Esophagus squamous epithelium (tissue), 5 donors: ENCODE measurements at places on chromosomes 1 and 21.

- H3K27ac ChIP-seq: no peak overlapping the region
- H3K27me3 ChIP-seq: no peaks in the 10 kb centered on the region
- no peak overlapping the region for H3K4me3 ChIP-seq
Measured at GRCh38 chr1:55912438-55912837, 666.9 kb downstream of the PLPP3 start.

GRCh38 chr1:35932158-35932636 is 1.3 kb downstream of the AGO3 start:
- H3K27me3 ChIP-seq: no peaks in the 10 kb centered on the region
- DNase-seq: no peak
- peak overlapping the region; percentile 76 for H3K4me3 ChIP-seq

GRCh38 chr1:202848191-202848542 is 37.4 kb downstream of the PCAT6 start:
- H3K4me1 ChIP-seq: peaks cover 45% of the 10 kb centered on the region
- no peak for DNase-seq
- H3K4me3 ChIP-seq: no peak overlapping the region
- H3K27ac ChIP-seq: no peak overlapping the region
- H3K36me3 ChIP-seq: no peaks in the 10 kb centered on the region
- no peaks in the 10 kb centered on the region for H3K27me3 ChIP-seq

- DNase-seq: no peak
- no peaks in the 10 kb centered on the region for H3K27me3 ChIP-seq
- H3K36me3 ChIP-seq: no peaks in the 10 kb centered on the region
- H3K4me1 ChIP-seq: peaks cover 9% of the 10 kb centered on the region
Measured at GRCh38 chr1:175188936-175189335, 3.6 kb downstream of the KIAA0040 start.

DNA sequence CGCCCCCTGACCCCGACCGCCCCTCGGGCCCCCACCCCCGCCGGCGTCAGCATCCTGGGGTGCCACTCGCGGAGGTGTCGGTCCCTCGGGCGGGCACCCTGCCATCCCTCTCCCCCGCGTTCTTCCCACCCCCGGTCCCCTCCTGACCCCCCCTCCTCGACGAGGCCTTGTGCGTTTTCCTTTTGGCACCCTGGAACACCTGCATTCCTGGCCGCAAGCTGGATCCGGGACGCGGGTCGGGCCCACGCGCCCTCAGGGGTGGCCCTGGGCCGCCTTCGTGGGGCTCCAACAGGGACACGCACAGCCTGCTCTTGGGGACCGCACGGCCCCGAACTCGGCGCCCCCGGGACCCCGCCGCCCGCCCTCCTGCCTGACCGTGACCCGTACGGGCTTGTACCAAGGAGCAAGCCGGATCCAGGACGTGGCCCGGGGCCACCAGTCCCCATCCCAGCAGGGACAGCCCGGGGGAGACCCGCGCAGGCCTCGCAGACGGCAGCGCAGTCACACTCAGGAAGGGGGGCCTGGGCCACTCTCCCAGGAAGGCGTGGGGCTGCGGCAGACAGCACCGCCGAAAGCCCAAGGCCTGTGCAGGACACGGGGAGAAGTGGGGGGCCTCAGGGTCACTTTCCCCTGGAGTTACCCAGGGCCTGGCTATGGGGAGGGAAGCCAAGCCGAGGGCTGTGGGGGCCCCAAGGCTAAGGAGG is 579 bp upstream of the SLC19A1 start:
- H3K36me3 ChIP-seq: no peaks in the 10 kb centered on the region
- H3K4me3 ChIP-seq: peak overlapping the region; percentile 76
- DNase-seq: no peak
- H3K27ac ChIP-seq: peak overlapping the region; percentile 77
- peaks cover 11% of the 10 kb centered on the region for H3K4me1 ChIP-seq

DNA sequence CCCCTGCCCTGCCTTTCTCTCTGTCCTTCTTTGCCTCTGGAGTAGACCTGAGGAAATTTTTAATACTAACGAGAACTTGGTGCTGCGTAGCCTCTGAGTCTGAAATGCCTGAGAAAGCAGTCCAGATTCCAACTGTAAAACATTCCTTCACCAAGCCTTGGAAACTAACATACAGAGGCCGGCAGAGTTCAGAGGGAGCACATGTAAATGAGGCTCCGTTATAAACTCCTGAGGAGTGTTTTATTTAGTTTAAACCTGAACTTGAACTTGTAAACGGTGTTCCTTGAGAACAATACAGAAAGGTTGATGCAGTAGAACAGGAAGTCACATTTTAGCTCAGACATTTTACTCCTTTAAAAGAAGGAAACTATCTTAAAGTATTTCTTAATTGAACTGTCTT is 280.7 kb downstream of the TM2D1 start:
- no peak for DNase-seq
- no peaks in the 10 kb centered on the region for H3K27me3 ChIP-seq
- no peaks in the 10 kb centered on the region for H3K36me3 ChIP-seq

DNA sequence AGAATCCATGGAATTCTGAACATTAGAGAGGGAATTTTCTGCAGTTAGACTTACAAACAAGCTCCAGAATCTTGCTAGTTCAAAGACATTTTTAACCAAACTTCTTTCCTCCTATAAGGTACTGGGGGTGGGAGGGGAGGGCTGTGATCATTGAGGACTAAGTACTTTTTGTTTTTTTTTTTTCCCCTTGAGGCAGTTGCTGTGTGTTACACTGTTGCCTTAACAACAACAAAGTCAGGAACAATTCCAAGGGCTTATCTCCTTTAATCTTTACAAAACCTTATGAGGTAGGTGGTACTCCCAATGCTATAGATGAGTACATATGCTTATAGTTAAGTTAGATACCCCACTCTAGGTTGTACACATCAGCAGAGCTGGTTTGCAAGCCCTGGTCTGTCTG is 62.9 kb downstream of the PPP1R12B start:
- no peaks in the 10 kb centered on the region for H3K36me3 ChIP-seq
- no peaks in the 10 kb centered on the region for H3K27me3 ChIP-seq
- no peak overlapping the region for H3K4me3 ChIP-seq
- no peak for DNase-seq
- no peak overlapping the region for H3K27ac ChIP-seq

- H3K4me1 ChIP-seq: no peaks in the 10 kb centered on the region
- peaks cover 40% of the 10 kb centered on the region for H3K27me3 ChIP-seq
- no peak overlapping the region for H3K27ac ChIP-seq
- H3K36me3 ChIP-seq: no peaks in the 10 kb centered on the region
Measured at GRCh38 chr1:201245082-201245481, 38.2 kb upstream of the PKP1 start.

GRCh38 chr1:240465531-240465940 is 146.4 kb downstream of the GREM2 start:
- no peaks in the 10 kb centered on the region for H3K36me3 ChIP-seq
- H3K27ac ChIP-seq: no peak overlapping the region
- H3K4me3 ChIP-seq: no peak overlapping the region
- no peaks in the 10 kb centered on the region for H3K27me3 ChIP-seq
- no peaks in the 10 kb centered on the region for H3K4me1 ChIP-seq

DNA sequence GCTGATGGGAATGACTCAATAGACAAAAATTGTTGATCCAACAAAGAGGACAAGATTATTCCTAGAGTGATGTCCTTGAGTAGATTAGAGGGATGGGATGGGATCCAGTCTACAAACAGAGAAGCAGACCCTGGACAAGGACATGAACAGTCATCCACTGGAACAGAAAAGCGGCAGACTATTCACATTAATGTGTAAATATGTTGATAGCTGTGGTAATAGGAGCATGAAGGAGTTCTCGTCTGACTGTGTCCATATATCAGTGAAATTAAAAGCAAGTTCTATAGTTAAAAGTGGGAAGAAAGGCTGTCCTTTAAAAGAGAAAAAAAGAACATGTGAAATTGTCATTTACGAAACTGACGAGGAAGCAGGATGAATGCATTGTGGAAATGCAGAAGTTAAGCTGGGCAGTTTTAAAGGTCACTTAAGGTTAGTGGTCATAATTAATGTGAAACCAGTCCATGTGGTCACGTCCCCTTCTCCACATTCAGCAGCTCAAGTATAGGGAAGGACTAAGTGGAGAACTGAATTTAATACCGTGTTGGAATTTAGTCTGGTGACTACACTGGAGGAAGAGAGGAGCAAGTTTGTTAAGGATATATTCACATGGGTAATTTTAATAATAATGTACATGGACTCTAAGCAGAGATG is 62.1 kb downstream of the PIK3R3 start:
- no peaks in the 10 kb centered on the region for H3K4me1 ChIP-seq
- H3K4me3 ChIP-seq: no peak overlapping the region
- no peak for DNase-seq
- no peaks in the 10 kb centered on the region for H3K36me3 ChIP-seq
- H3K27ac ChIP-seq: no peak overlapping the region
- no peaks in the 10 kb centered on the region for H3K27me3 ChIP-seq

- no peaks in the 10 kb centered on the region for H3K36me3 ChIP-seq
- H3K27ac ChIP-seq: no peak overlapping the region
- no peak overlapping the region for H3K4me3 ChIP-seq
- peaks cover 20% of the 10 kb centered on the region for H3K4me1 ChIP-seq
- H3K27me3 ChIP-seq: no peaks in the 10 kb centered on the region
Measured at GRCh38 chr1:33393524-33393923, 37.4 kb downstream of the PHC2 start.

GRCh38 chr1:15756143-15757015 is 2.2 kb upstream of the FBLIM1 start:
- no peak for DNase-seq
- no peaks in the 10 kb centered on the region for H3K36me3 ChIP-seq
- peak overlapping the region; percentile 85 for H3K4me3 ChIP-seq
- H3K27ac ChIP-seq: peak overlapping the region; percentile 88
